Stimulated activated CD8-positive, alpha-beta memory T cell treated with anti-CD3 and anti-CD28 coated beads, Interleukin-4, amount 100 ng/mL, for 48 hours (primary cell): ENCODE measurements at places on chromosomes 5 and 9.
A peak's percentile ranks its signal among the peaks of the same experiment; 100 is the strongest.

GRCh38 chr5:112205846-112206245 lies 213.2 kb downstream of the EPB41L4A start:
- DNase-seq, result no peak

GRCh38 chr9:112312139-112312538 lies 21.3 kb downstream of the PTBP3 start:
- DNase-seq, result no peak

DNA sequence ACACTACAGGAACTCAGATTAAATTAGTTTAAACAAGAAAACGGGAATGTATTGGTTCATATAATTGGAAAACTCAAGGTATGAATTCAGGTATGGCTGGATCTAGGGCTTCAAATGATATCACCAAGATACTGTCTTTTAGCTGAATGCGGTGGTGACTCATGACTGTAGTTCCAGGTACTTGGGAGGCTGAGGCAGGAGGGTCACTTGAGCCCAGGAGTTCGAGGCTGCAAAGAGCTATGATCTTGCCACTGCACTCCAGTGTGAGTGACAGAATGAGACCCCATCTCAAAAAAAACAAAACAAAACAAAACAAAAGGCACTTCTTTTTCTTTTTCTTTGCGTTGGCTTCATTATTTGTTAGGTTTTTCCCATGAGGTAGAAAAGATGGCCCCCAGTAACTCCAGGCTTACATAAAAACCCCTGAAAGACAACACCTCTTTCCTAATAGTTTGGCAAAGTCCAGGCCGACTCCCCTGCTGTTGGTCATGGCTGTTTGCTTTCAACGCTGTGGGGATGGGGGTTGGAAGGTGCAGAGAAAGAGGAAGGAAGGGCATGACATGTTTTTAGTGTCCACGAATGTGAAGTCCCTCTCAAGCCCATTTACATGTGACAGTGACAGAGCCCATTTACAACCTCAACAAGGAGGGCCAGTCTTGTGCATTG lies 39.8 kb upstream of the CRB2 start:
- no peak for DNase-seq

DNA sequence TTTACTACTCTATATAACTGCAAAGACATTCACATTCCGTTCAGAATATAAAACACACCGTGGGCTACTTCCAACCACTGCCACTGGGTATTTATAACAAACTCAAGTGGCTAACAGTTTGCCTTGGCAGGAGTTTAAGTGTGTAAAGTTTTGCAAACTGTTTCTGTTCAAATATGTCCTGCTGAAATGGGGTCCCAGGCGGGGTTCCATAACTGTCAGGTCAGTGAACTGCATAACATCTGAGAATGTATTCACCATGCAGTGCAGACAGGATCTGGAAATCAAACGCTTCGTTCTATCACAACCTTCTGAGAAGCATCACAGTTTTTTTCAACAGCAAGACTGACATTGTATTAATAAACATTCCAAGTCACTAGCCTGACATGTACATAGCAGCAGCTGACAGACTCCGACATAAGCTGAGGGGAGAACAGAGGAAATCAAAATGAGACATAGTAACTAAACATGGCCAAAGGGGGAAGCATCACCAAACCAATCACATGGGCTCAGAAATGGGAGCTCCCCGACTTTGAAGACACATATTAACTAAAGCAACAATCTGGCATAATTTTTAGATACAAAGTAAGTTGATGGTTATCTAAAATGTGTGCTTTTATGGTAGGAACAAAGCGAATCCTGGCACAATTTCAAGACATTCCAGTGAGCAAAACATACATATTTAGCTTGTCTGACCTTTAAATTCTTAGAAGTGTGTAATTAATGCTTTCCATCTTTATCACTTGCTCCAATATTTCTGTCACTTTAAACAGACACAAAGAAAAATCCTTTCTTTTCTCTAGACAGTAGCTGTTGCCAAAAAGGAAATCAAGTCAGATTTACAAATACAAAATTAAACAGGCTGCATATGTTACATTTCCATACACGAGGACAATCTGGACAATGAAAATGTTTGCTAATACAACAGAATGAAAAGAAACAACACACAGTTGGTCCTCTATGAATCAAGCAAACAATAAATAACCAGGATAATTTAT lies 156.8 kb downstream of the MAPKAP1 start:
- no peak for DNase-seq

GRCh38 chr5:123545506-123545905 lies 33.5 kb downstream of the CSNK1G3 start:
- no peak for DNase-seq

DNA sequence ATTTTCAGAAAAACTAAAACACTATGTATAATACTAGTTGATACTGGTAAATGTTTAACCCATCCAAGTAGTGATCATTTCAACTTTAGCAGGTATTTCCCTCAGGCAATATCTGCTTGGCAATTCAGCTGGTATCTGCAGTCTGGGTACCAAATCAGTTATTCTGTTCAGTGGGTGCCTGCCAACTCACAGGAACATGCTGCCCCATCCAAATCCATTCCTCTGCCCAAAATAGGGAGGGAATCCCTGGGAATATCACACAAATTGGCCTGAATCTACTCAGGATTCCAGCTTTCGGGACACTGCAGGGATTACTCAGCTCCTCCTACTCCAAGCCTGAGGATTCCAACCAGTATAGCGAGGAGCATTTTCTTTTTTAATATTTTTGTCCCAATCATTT lies 61.7 kb upstream of the PDE4D start:
- DNase-seq, result no peak

DNA sequence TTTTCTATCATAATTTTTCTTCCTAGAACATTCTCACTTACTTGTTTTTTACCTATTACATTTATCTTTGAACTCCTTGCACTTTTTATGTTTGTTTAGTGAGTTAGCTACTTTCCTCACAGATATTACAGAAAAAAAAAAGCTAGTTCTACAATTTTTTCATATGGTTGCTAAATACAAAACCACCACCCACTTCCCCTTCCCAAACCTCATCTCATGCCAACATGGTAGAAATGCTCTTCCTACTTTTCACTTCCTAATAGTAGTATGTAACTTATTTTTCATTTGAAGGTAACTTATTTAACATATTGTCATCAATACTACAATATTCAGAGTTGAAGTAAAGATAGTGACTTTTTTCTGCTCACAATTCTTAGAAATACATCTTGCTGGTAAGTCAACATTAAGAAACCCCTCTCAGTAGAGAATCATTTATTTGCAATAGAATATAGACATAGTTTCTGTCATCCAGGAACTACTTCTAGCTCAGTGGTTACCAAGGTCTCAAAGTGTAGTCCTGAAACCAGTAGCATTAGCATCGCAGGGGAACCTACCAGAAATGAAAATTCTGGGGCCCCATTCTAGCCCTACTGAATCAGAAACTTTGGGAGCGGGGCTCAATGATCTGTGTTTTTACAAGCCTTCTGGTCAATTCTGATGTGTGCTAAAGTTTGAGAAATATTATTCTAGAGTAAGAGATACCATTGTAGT lies 1124.6 kb downstream of the DTWD2 start:
- no peak for DNase-seq

- DNase-seq, result no peak
Observed at GRCh38 chr9:87518702-87519335, 21.2 kb downstream of the DAPK1 start.

DNA sequence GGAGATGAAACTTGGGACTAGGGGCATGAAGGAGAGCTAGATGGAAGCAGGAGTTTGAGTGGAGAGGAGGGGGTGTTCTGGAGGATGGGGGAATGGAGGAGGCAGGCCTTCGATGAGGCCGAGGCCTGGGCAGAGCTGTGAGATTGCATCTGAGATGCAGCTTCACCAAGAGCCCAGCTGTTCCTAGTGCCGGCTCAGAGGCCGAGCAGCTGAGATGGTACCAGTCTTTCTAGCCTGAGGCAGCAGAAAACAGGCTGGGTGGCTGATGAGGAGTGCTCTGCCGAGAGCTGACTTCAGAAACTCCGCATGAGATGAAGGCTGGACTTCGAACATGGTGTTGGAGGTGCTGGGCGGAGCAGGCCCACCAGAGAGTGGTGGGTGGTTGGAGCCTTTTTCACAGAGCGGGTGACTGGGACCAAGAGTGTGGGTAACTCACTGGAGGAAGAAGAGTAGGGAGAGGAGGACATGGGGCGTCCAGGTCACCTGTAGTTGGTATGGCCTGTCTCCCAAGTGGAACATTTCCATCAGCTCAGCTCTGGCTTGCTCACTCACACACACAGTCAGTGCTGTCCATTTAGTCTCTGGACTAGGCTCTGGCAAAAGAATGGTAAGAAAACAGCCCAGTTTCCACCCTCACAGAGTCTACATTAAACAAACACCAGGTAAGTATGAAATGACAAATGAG lies 54.7 kb downstream of the TMOD1 start:
- no peak for DNase-seq

GRCh38 chr9:28124917-28125316 lies 551.6 kb upstream of the C9orf72 start:
- DNase-seq, result no peak

- no peak for DNase-seq
Observed at GRCh38 chr5:135315386-135315785, 83.6 kb downstream of the MACROH2A1 start.

- DNase-seq, result no peak
Observed at GRCh38 chr5:56339732-56340131, 106.6 kb upstream of the ANKRD55 start.

- DNase-seq, result no peak
Observed at GRCh38 chr5:138457531-138458275, 7.6 kb upstream of the EGR1 start.

DNA sequence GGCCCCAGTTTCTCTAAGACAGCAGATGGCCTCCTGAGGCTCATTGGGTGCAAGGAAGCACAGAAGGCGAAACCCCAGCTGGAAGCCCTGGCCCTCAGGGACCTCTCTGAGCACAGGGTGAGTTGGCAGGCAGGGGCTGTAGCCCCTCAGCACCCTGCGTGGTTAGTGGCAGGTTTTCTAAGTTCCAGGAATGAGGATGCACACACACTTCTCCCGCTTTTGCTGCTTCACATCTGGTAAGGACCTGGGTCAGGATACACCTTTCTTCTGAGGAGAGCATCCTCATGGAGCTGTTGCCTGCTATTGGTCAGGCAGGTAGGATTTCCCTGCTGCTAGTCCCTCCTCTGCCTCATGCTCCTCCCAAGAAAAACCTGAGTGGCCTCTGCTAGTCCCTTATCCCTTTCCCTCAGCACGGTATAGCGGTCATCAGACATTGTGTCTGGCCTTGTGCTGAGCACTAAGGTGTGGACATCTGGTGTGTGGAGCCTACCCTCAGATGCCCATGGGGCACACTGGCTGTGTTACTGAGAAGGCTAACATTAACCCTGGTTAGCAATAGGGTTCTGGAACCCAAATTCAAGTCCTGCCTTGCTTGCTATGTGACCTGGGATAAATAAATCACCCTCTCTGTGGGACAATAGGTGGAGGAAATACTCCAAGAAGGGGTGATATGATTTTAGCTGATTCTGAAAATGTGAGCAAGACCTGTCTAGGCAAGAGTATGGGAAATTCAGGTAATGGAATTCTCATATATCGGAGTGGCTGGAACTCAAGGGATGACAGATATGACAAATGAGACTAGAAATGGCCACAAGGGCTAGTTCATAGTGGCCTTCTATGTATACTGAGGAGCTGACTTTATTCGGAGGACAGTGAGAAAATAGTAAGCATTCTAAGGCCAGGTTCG lies 1.6 kb downstream of the SLC22A4 start:
- no peak for DNase-seq

- no peak for DNase-seq
Observed at GRCh38 chr5:168471785-168472184, 14.5 kb upstream of the RARS1 start.

DNA sequence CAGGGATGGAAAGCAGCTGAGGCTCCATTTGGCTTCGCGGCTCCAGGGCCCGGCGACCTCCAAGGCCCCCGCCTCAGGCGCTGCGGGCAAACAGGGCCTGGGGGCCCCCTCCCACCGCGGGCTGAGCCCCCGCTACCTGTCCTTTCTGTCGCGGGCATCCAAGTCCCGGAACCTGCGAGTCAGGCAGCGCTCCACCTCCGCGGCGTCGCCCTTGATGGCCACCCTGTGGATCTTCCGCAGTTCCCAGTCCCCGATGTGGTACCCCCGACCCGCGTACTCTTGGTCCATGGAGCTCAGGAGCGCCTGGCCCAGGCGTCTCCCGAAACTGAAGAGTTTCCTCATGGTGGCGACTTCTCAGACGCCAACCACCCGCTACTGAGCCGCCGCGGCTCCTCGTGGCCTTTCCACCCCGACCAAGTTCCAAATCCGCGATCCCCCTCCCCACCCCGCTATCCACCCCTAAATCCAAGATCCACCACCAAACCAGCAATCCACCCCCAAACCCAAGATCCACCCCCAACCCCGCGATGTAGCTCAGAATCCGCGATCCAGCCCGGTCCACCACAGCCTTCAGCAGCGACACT lies 86.5 kb upstream of the CCDC180 start:
- no peak for DNase-seq

- no peak for DNase-seq
Observed at GRCh38 chr5:125227333-125228095, 481.1 kb upstream of the ZNF608 start.

DNA sequence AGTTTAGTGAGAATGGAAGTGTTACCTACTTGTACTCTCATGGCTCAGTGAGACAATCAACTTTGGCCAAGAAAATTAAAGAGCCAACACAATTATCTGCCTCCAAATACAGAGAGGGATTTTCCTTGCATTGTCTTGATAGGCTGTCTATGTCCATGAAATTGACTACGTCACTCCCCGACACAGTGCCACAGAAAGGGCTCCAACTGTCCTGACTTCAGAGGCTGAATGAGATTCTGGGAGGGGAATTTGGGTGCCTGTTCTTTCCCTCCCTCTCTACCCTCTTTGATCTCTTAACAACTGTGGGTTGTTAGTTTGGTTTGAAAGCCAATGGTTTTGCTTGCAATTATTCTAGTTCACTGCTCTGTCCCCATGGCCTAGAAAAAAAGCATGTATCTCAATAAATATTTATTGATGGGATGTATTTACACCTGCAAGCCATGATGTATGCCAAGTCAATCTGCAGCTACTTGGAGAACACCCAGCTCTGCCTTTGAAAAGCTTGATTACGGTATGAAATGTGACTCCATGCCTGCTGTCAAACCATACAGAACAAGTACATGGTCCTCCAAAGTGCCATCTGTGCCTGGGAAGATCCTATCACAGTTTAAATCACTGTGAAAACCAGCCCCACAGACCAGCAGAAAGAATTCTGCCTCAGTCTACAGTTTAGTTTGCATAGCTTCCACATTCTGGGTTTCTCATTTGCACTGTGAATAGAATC lies 37.3 kb downstream of the CAPSL start:
- no peak for DNase-seq

GRCh38 chr9:13971966-13972655 lies 341.8 kb downstream of the NFIB start:
- DNase-seq, result no peak

- DNase-seq, result no peak
Observed at GRCh38 chr5:159187719-159188118, 21.6 kb downstream of the RNF145 start.

- DNase-seq, result no peak
Observed at GRCh38 chr5:80967500-80968181, 7.5 kb downstream of the RASGRF2 start.

- peak; percentile 86 for DNase-seq
Observed at GRCh38 chr5:178279723-178280438, 47.3 kb upstream of the PHYKPL start.

DNA sequence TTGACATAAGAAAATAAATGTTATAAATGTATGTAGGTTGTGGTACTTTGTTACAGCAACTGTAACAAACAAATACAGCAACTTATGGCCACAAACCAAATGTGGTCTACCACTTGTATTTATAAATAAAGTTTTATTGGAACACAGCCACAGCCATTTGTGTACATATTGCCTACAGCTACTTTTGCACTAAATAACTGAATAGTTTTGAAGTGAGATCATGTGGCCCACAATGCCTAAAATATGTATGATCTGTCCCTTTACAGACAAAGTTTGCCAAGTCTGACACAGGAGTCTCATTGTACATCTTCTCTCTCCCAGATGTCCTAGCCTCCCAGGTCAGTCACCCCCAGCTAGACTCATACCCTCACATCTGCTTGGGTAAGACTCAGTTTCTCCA lies 283.6 kb upstream of the PRDM9 start:
- DNase-seq, result no peak
